ENCODE measurements at places on chromosomes 5 and 9. TPM values are rescaled to one million over a fixed set of nuclear protein-coding genes. Genes with fewer than 3 reads are reported as not detected.

GRCh38 chr9:16526380-16526779 lies 344.1 kb downstream of the BNC2 start:
- no peaks in the 10 kb centered on the region for H3K27me3 ChIP-seq
- no peak overlapping the region for H3K4me3 ChIP-seq
- H3K36me3 ChIP-seq = no peaks in the 10 kb centered on the region
- no peaks in the 10 kb centered on the region for H3K4me1 ChIP-seq

- no peak overlapping the region for H3K4me3 ChIP-seq
- no peak for DNase-seq
- no peaks in the 10 kb centered on the region for H3K36me3 ChIP-seq
- no peaks in the 10 kb centered on the region for H3K27me3 ChIP-seq
- no peaks in the 10 kb centered on the region for H3K4me1 ChIP-seq
Measured at GRCh38 chr5:71974622-71975021, 132.7 kb upstream of the MAP1B start.

RASA1 gene
- polyA plus RNA-seq = 29.6 TPM

GRCh38 chr5:65967288-65968066 lies 41.1 kb downstream of the ERBIN start:
- H3K36me3 ChIP-seq = no peaks in the 10 kb centered on the region
- DNase-seq = no peak
- H3K27ac ChIP-seq = no peak overlapping the region

IFNA13 gene
- polyA plus RNA-seq = 0.02 TPM

GRCh38 chr5:24005384-24005783 lies 498.0 kb downstream of the PRDM9 start:
- no peak overlapping the region for H3K4me3 ChIP-seq
- H3K27me3 ChIP-seq = no peaks in the 10 kb centered on the region
- DNase-seq = no peak

HTR4 gene
- polyA plus RNA-seq = 0.05 TPM

DNA sequence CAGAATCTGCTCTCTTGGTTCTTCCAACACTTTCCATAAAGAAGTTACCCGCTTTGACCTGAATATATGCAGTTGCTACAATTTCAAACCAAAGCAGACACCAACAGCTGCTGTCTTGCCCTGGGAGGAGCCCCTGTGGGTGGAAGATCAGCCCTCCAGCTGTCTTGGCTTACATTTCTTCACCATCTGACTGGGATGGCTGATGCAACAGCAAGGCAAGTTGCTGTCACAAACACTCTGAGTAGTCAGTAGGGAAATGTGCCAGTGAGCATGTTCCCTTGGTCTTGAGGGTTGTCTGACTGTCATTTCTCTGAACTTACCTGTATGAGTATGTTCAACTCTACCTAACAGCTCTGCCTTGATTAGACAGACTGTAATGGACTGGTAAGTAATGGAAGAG lies 152.9 kb downstream of the SGCD start:
- no peak overlapping the region for H3K27ac ChIP-seq
- no peaks in the 10 kb centered on the region for H3K36me3 ChIP-seq
- no peaks in the 10 kb centered on the region for H3K27me3 ChIP-seq
- H3K4me1 ChIP-seq = no peaks in the 10 kb centered on the region
- no peak overlapping the region for H3K4me3 ChIP-seq
- DNase-seq = no peak

GRCh38 chr9:111928359-111928720 lies 31.7 kb downstream of the UGCG start:
- H3K36me3 ChIP-seq = peaks cover 15% of the 10 kb centered on the region
- H3K27me3 ChIP-seq = no peaks in the 10 kb centered on the region
- no peak for DNase-seq
- no peak overlapping the region for H3K4me3 ChIP-seq

DNA sequence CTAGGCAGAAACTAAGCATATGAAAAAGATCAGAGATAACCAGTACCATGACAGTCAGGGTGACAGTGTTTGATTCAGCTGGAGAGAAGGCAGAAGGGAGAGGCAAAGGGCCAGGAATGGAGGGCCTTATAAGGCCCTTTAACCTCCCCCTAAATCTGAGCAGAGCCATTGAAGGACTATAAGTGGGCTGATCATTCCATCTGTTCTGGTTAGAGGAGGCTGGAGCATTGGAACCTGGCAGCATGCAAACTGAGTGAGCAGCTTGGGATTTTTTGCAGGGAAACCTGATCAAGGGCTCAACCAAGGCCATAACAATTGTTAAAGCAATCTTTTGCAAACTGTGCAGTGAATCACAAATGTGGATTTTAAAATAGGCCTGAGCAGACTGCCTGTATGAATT lies 174.5 kb upstream of the DAP start:
- DNase-seq = no peak
- no peaks in the 10 kb centered on the region for H3K27me3 ChIP-seq
- H3K27ac ChIP-seq = no peak overlapping the region
- H3K36me3 ChIP-seq = no peaks in the 10 kb centered on the region

DNA sequence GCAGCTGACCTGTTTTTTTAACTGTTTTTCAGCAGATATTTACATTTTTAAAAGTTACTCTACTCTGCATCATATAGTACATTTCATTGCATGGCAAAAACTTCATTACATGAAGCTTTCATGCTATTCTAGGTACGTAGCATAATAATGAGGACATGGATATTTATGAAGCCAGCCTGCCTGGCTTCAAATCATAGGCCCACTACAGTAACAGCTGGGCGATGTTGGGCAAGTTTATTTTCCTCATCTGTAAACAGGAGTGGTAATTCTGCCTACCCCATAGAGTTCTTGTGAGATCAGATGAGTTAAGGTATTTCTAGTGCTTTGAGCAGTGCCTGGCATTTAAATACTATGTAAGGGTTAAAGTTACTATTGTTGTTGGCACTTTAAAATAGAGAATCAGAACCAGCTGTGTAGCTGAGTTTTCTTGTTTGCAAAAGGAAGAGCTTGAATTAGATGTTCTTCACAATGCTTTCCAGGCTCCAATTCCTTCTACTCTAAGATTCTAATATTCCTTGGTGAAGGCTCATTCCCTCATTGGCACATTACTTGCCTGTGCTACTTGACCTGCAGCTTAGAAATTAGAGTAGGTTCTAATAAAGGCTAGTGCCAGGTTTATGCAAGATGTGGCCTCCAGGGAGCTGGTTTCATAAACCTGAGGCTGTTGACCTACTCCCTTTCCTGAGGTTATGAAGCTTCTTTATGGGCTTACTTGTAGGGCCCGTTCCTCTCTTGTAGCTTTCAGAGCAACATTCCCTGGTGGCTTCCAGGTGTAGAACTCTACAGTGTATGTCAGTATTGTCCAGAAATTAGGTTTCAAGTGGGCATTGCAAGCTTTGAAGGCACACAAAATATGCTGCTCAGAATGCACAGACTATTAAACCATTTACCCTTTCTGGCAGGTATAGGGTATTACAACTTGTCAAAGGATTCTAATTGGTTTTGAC lies 14.5 kb downstream of the ANP32B start:
- H3K36me3 ChIP-seq = peaks cover 70% of the 10 kb centered on the region
- no peak for DNase-seq
- H3K4me1 ChIP-seq = no peaks in the 10 kb centered on the region
- no peak overlapping the region for H3K4me3 ChIP-seq

- H3K27me3 ChIP-seq = no peaks in the 10 kb centered on the region
- no peak overlapping the region for H3K27ac ChIP-seq
- DNase-seq = no peak
- no peaks in the 10 kb centered on the region for H3K4me1 ChIP-seq
Measured at GRCh38 chr5:66529704-66530103, 66.5 kb upstream of the MAST4 start.

- no peaks in the 10 kb centered on the region for H3K4me1 ChIP-seq
- no peak overlapping the region for H3K4me3 ChIP-seq
- no peaks in the 10 kb centered on the region for H3K36me3 ChIP-seq
- DNase-seq = no peak
- no peaks in the 10 kb centered on the region for H3K27me3 ChIP-seq
Measured at GRCh38 chr5:19555876-19556275, 432.1 kb downstream of the CDH18 start.

GRM6 gene
- polyA plus RNA-seq = 0.02 TPM

KIF24 gene
- polyA plus RNA-seq = 0.57 TPM

DNA sequence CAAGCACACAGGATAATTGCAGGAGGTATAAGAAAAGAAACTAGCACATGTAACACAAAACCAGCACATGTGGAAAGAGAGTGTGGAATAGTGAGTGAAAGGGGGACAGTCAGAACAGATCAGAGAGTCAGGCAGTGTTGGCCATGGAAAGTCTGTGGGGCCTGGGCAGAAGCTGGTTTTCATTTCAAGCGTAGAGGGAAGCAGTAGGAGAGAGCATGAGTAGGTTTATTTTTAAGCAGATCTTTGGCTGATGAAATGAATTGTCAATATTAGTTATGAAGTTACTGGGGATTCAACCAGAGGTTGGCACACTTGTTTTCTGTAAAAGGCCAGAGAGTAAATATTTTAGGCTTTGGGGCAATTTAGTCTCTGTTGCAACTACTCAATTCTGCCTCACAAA lies 283.1 kb downstream of the SMARCA2 start:
- H3K4me3 ChIP-seq = no peak overlapping the region
- DNase-seq = no peak
- H3K36me3 ChIP-seq = no peaks in the 10 kb centered on the region

CARTPT gene
- 2.9 TPM for polyA plus RNA-seq

CCL21 gene
- 16.6 TPM for polyA plus RNA-seq

GFI1B gene
- polyA plus RNA-seq = 0.34 TPM

- no peak for DNase-seq
- no peak overlapping the region for H3K27ac ChIP-seq
- no peaks in the 10 kb centered on the region for H3K4me1 ChIP-seq
- peaks cover 23% of the 10 kb centered on the region for H3K36me3 ChIP-seq
- no peaks in the 10 kb centered on the region for H3K27me3 ChIP-seq
- H3K4me3 ChIP-seq = no peak overlapping the region
Measured at GRCh38 chr9:2082772-2083171, 67.6 kb downstream of the SMARCA2 start.

TMC1 gene
- 0.59 TPM for polyA plus RNA-seq

DNA sequence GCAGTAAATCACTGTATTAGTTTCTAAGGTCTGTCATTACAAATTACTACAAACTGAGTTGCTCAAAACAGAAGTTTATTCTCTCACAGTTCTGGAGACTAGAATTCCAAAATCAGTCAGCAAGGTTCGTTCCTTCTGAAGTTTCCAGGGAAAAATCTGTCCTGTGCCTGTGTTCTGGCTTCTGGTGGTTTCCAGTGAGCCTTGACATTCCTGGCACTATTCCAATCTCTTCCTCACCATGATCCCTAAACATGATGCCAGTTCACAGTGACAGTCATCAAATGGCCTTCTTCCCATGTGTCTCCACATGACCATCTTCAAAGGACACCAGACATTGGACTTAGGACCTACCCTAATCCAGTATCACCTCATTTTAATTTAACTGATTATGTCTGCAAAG lies 351.4 kb downstream of the PLK2 start:
- no peak overlapping the region for H3K27ac ChIP-seq
- no peaks in the 10 kb centered on the region for H3K4me1 ChIP-seq
- H3K27me3 ChIP-seq = no peaks in the 10 kb centered on the region
- no peak overlapping the region for H3K4me3 ChIP-seq
- no peak for DNase-seq

TEK gene
- 2.3 TPM for polyA plus RNA-seq

GRCh38 chr9:73239570-73240265 lies 88.1 kb downstream of the ANXA1 start:
- H3K4me1 ChIP-seq = no peaks in the 10 kb centered on the region
- no peaks in the 10 kb centered on the region for H3K36me3 ChIP-seq
- H3K27me3 ChIP-seq = no peaks in the 10 kb centered on the region
- H3K4me3 ChIP-seq = no peak overlapping the region

RNF44 gene
- polyA plus RNA-seq = 54.8 TPM

ATP10B gene
- polyA plus RNA-seq = 2.6 TPM

DNA sequence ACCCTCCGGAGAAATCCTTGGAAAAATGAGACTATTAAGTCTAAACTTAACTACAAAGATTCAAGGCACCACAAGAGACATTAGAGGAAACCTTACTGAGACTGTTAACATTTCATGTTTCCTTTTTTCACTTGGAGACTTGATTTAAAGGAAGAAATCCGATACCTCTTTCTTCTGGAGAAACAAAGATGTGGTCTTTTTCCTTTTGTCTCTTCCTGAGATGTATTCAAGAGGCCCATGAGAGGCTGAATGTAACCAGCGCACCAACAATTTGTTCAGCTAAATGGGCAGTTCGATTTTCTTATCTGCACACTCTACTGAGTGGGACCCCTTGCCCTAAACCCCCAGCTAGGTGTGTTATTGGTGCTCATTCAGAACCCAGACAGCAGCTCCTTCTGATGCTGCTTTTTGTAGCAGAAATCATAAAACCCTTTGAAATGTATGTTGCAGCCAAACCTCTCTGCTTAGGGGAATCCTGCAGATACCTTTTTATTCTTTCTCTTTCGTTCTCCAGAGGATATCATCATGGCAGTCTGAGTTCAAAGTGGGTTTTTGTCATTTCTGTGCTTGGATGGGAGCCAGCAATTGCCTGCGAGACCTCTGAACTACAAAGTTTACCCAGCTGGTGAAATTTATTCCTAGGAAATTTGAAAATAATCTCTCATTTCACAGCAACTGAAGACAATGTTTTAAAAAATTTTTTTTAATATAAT lies 41.9 kb upstream of the ACTBL2 start:
- H3K4me3 ChIP-seq = no peak overlapping the region
- H3K27ac ChIP-seq = no peak overlapping the region
- no peaks in the 10 kb centered on the region for H3K36me3 ChIP-seq
- DNase-seq = no peak
- no peaks in the 10 kb centered on the region for H3K4me1 ChIP-seq

DNA sequence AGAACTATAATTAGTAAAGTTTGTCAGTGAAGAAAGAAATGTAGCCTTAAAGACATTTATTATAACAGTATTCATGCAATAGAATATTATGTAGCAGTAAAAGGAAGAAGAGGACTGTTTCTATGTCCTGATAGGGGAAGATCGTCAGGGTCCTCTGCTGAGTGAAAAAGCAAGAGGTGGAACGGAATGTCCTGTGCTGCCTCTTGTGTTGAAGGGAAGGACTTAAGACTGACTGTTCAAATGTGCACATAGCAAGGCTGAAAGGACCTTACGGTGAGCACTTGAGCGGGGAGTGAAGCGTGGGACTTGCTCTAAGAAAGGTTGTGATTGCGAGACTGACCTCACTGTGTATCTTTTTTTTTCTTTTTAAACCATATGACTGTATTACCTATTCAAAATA lies 63.2 kb downstream of the SNX24 start:
- no peaks in the 10 kb centered on the region for H3K27me3 ChIP-seq
- H3K4me3 ChIP-seq = no peak overlapping the region
- no peak for DNase-seq
- no peaks in the 10 kb centered on the region for H3K4me1 ChIP-seq

DNA sequence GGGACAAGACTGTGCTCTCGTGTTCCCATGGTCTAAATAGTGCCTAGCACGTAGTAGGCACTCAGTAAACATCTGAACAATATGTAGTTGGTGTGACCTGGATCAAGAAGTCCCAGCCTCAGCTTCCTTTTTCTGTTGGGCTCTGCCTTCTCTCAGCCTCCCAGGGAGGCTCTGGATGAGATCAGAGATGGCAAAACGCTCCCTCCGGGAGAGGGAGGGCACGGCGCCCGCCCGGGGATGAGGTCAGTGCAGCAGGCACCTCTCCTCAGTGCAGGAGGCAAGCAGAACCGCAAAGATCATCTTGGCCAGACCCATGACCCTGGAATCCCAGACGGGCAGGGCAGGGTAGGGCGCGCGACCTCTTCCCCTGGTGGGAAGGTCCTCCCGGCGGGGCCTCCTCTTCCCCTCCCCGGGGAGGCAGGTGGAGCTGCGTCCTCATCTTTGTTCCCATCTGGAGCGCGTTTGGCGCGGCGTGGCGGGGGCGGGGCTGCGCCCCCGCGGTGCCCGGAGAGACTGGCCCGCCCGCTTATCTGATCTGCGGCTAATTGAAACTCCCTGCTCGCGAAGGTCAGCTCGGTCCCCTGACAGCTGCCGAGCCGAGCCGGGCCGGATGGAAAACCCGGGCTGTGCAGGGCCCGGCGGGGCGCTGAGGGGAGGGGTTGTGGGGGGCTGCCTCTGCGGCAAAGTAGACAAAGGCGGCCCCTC lies 60.9 kb downstream of the CXXC5 start:
- peak overlapping the region; percentile 67 for H3K4me3 ChIP-seq
- H3K27ac ChIP-seq = peak overlapping the region; percentile 94
- H3K36me3 ChIP-seq = no peaks in the 10 kb centered on the region
- peaks cover 57% of the 10 kb centered on the region for H3K4me1 ChIP-seq

ROPN1L gene
- 0.68 TPM for polyA plus RNA-seq

Measured in thymus (tissue), 14 donors.